ENCODE measurements at places on chromosomes 3 and 15.

DNA sequence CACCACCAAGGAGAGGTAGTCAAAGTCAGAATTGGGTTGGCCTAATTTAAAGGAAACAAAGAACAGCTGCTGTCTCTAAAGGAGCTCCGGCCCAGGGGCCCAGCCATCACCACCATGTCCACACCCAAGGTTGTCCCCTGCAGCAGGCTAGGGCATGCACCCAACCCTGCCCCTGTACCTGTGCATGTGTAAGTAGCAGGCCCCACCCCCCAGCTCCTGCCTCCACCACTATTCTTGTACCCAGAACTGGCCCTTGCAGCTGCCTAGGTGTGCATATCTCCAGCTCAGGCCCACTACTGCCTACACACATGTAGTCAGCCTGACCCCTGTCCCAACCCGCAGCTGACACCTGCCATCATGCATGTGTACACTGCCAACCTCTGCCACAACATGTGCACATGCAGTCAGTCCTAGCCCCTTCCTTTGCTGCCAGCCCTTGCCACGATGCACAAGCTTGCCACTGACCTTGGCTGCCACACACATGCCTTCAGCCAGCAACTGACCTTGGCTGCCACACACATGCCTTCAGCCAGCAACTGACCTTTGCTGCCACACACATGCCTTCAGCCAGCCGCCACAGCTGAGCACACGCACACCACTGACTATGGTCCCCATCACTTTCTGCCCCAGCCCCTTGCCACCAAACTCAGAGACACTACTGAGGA is 39.7 kb downstream of the FGF12 start:
- no peak for DNase-seq

DNA sequence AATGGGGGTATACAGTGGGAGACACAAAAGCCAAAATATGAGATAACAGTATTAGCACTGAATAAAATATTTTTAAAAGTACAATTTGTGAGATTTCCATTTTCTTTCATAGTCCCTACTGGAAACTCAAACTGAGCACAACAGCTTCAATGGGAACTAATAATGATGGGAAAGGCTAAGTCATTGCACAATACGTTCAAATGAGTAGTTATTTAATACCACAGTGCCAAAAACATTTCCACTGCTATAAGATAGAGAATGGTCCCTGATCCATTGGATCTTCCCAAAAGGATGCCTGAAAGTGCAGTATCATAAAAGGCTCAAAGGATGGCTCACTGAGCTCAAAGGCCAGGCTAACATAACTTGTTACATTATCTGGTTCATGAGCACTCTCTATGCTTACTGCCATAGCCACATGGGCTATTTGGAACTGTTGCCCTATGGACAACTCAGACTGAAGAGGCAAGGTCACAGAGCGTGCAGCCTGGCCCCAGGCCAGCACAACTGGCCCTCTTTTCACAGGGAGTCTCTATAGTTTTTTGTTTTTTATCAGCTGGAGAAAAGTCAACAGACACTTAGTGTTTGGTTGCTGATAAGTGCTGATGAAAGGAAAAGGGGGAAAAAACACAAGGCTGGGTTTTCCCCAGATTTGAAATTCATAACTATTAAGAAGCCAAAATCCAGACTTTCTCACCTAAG is 54.1 kb upstream of the PPIB start:
- no peak for DNase-seq

GRCh38 chr15:39075756-39076341 is 505.0 kb upstream of the THBS1 start:
- no peak for DNase-seq

GRCh38 chr3:124559846-124560574 is 170.2 kb upstream of the UMPS start:
- peak; percentile 33 for DNase-seq

DNA sequence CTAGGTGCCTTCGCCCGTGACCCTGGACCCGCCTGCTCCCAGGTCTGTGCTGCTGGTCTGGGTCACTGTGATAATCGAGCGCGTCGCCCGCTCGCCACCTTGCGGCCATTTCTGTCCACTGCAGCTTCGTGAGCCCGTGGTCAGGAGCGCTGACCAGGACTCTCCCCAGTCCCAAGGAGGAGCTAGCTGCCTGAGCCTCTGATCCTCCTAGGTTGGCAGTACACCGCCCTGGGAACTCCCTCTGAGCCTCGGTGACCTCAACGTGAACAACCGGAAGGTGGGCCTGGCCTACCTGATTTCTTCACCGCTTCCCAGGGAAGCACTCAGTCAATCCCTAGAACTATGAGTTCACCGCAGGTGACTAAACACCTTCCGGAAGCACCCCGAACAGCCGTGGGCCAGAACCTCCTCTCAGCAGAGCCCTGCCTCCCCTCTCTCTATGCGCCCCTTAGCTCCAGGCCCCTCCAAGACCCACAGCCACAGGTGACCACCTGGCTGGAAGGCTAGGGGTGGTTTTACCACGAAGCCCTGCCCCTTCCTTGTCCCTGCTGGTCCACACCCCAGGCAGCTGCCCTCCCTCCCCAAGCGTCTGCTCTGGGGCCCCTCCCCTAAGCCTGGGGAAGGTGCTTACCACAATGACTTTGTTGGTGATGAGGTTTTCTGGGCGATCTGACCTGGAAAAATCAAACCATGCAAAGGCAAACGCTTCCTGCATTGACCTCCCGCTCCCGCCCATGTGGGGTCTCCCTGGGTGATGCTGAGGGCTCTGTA is 9.7 kb downstream of the PLA2G4D start:
- DNase-seq, result no peak

- no peak for DNase-seq
Measured at GRCh38 chr3:146511402-146512134, 32.8 kb downstream of the PLSCR1 start.

DNA sequence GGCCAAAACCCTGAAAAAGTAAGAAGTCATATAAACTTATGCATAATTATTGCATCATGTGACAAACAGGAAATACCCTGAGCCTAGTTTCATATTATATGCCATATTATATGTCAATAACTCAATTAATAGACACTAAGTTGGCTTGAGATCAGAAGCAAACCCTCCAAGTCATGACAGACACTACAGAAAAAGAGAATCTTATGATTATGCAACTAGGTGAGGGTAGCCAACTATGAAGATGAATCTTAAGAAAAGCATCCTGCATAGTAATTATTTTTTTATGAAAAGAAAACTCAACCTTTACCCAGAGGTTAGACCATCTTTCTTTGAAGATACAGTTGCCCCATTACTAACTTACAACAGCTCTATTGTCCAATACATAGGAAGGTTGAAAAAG is 192.4 kb upstream of the VEPH1 start:
- DNase-seq, result no peak

- DNase-seq, result no peak
Measured at GRCh38 chr3:150255413-150255812, 152.7 kb upstream of the TSC22D2 start.

DNA sequence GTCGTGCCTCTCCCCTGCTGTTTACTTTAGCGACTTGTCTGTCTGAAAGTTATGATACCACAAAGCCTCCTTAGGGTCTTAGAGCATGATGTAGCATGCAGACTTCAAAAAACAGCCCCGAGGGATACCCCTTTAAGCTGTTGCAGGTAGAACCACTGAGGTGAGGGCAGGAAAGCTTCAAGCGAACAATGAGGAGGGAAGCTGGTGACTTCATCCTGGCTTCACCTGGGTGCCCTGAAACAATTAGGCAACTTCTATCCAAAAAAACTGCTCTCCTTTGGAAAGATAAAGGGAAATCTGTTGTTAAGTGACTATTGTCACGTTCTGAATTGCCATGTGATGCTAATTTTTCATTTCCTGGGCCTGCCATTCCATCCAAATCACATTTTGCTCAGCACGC is 231.6 kb downstream of the SOX2 start:
- DNase-seq, result no peak

DNA sequence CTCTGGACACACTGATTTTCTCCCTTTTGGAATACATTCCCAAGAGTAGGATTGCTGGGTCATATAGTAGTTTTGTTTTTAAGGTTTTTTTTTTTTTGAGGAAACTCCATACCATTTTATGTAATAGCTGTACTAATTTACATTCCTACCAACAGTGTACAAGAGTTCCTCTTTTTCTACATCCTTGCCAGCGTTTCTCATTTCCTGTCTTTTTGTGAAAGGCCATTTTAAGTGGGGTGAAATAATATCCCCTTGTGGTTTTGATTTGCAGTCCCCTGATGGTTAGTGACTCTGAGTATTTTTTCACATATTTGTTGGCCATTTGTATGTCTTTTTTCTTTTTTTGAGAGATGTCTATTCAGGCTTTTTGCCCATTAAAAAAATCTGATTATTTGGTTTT is 1205.5 kb downstream of the ROBO1 start:
- DNase-seq, result no peak

DNA sequence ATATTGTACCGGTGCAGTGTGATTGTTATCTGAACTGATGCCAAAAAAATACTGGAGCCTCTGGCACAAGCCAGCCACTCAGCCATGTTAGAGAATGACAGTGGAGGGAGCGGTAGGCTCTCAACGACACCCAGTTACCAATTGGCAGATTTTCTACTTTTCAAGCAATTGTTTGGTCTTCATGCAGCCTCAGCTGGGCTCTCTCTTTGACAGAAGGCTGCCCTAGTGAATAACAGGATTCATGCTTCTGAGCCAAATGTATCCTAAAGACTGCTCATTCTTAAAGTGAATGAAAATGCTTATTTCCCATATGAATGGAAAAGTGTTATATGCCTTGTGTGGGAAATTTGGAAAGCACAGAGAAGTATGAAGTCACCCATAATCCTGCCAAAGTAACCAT is 261.2 kb upstream of the TRIM42 start:
- no peak for DNase-seq

GRCh38 chr3:149199474-149199873 is 22.2 kb downstream of the CP start:
- DNase-seq, result no peak

DNA sequence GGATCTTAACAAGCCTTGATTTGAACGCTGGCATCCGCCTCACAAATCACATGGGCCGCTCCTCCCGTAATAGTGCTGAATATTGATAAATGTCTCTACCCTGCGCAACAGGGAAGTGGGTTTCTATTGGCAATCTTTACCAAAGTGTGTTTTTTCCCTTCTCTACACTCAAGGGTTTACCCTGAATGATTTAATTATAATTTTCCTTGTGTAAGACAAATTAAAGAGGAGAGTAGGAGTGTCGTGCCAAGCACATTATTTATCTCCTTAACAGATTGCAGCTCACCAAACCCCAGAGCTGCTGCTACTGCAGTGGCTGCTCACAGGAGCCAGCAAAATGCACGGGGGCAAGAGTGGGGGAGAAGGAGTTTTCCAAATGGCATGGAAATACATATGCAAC is 545.8 kb downstream of the FOXP1 start:
- no peak for DNase-seq
